ENCODE measurements at places on chromosomes 6 and 20. TPM values are rescaled to one million over a fixed set of nuclear protein-coding genes. Genes with fewer than 3 reads are reported as not detected.

Gene USP49
- 14.5 TPM for total RNA-seq

Gene BPI
- 0.25 TPM for total RNA-seq

Gene KIF25
- total RNA-seq: 0.25 TPM

Gene GNRH2
- not detected for total RNA-seq

Gene C6orf163
- 6.4 TPM for total RNA-seq

Gene ZKSCAN8
- 22.9 TPM for total RNA-seq

Gene KIAA1755
- total RNA-seq: 2.5 TPM

Gene HCRTR2
- total RNA-seq: 13.3 TPM

Gene PTCRA
- total RNA-seq: not detected

Gene OR12D2
- total RNA-seq: not detected

Gene RNF144B
- 2.0 TPM for total RNA-seq

Gene UBE3D
- 14.8 TPM for total RNA-seq

Gene MAS1
- total RNA-seq: 0.25 TPM

Gene LY6G6C
- total RNA-seq: 0.25 TPM

Gene CST5
- total RNA-seq: not detected

Gene SOBP
- 58.0 TPM for total RNA-seq

Measured in temporal lobe (tissue), 4 donors.